Naive B cell (primary cell): ENCODE measurements at places on chromosomes 16 and 17.
A peak's percentile ranks its signal among the peaks of the same experiment; 100 is the strongest.

GRCh38 chr17:68640242-68640989, 39.2 kb upstream of the FAM20A start:
- DNase-seq = no peak

DNA sequence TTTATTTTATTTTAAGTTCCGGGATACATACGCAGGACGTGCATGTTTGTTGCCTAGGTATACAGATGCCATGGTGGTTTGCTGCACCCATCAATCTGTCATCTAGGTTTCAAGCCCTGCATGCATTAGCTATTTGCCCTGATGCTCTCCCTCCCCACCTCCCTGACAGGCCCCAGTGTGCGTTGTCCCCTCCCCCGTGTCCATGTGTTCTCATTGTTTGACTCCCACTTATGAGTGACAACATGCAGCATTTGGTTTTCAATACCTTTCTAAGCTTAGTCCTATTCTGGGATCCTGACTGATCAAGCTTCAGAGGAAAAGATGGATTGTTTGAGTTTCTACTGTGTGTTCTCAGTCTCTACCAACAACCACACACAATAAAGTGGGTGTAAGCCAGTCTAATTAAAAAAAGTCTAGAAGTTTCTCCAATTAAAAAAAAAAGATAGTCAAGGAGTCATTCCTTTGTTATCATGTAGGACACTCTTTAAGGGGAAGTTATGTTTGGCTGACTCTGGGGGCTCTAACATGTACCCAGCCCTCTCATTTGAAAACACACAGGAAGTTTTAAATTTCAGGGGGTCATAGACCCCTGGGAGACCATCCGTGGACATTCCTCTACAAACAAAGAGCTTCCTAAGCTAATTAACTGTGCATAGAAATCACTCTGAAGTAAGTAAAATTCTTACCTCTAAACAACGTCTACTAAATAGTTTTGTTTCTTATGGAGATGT, 66.3 kb upstream of the ADAMTS18 start:
- no peak for DNase-seq

DNA sequence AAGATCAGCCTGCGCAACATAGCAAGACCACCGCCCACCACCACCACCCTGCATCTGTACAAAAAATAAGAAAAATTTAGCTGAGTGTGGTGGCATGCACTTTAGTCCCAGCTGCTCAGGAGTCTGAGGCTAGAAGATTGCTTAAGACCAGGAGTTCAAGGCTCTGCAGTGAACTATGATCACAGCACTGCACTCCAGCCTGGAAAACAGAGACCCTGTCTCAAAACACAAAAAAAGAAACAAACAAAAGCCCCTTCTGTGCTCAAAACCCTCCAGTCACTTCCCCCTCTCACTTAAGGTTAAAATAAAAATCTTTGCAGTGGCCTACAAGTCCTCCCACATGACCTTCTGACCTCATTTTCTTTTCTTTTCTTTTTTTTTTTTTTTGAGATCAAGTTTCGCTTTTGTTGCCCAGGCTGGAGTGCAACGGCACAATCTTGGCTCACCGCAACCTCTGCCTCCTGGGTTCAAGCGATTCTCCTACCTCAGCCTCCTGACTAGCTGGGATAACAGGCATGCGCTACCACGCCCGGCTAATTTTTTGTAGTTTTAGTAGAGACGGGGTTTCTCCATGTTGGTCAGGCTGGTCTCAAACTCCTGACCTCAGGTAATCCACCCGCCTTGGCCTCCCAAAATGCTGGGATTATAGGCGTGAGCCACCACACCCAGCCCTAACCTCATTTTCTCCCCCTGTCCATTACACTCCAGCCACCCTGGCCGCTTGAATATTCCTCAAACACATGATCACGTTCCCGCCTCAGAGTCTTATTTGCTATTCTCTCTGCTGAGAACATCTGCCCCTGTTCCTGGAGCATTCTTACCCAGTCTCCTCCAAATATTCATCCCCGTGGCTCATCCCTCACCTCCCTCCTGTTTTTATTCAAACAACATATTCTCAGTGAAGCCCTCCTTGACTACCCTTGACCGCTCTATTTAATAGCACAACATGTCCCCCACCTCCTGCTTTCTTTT, 126.6 kb upstream of the MED13 start:
- no peak for DNase-seq

GRCh38 chr16:79816081-79816497, 215.6 kb upstream of the MAF start:
- DNase-seq = no peak

- no peak for DNase-seq
These were observed 399.2 kb downstream of the CNTNAP4 start for GRCh38 chr16:76676356-76676755.

GRCh38 chr17:6187836-6188235, 117.7 kb downstream of the WSCD1 start:
- DNase-seq = no peak

GRCh38 chr17:20896153-20896649, 146.6 kb downstream of the USP22 start:
- peak; percentile 21 for DNase-seq

- DNase-seq = no peak
These were observed 327.7 kb upstream of the CDH11 start for GRCh38 chr16:65449526-65449925.

DNA sequence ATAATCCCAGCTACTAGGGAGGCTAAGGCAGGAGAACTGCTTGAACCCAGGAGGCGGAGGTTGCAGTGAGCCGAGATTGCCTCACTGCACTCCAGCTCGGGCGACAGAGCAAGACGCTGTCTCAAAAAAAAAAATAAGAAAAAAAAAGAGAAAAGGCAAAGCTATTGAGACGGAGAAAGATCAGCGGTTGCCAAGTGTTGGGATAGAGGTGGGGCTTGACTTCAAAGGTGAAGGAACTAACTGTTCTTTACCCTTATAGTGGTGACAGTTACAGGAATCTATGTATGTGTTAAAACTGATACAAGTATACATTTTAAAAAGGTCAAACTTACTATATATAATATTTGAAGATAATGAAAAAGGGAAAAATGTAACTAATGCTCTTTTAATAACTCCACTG, 22.5 kb downstream of the AKAP10 start:
- no peak for DNase-seq

DNA sequence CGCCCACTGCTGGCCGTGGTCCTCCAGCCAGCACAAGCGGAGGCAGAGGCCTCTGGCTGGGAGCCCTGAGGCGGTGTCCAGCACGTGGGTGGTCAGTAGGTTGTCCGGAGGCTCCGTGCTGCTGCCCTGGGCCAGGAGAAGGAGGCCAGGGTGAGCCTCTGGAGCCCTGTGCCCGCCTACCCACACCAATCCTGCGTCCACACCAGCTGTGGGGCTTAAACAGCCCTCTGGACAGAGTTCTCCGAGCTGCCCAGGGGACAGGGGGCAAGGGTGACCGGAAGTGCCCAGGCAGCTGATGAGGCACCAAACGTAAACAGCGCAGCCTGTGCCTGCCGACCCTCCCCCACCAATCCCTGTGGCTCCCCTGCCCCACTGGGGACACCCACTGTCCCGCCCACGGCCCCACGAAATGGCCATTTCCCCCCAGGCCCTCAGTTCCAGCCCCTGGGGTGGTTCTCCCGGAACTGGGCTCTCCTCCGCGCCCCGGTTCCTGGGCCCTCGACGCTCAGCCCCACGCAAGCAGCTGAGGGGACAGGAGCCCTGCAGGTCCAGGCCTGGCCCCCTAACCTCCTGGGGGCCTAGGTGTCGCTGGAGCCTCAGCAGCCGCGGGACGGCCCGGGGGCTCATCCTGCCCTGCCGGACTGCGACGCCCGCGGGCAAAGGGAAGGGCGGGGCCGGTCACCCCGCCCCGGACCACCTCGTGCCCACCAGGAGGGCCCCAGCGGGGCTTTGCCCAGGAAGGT, 27.9 kb upstream of the DBNDD1 start:
- no peak for DNase-seq

- DNase-seq = no peak
These were observed 743 bp downstream of the ZNF624 start for GRCh38 chr17:16652847-16653366.

DNA sequence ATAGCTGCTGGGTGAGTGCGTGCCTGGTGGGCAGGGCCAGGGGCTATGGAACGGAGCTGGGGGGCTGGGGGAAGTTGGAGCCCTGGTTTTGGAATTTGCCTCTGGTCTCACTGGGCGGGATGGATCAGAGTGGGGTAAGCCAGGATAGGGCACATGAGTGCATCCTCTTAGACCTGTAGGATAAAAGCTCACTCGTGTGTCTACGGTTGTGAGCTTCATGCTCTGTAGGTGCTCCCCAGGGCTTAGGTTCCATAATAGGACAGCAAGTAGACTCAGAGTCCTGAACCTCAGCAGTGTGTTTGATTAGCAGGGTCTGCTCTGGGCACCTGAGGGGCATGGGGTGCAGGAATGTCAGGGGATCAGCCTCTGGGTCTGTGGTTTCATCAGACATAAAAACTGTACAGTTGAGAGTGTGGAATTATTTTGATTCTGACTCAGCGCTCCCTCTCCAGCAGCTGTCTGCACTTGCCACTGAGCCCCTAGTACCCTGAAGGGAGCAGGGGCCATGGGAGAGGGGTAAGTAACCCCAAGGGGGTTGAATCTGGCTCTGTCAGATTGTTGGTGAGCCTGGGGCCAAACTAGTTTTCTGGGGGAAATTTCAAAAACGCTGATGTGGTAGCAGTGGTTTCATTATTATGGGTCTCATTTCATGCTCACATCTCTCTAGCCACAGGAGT, 84.2 kb upstream of the LGALS9 start:
- no peak for DNase-seq

GRCh38 chr16:59540621-59541020, 806.5 kb upstream of the GOT2 start:
- no peak for DNase-seq

DNA sequence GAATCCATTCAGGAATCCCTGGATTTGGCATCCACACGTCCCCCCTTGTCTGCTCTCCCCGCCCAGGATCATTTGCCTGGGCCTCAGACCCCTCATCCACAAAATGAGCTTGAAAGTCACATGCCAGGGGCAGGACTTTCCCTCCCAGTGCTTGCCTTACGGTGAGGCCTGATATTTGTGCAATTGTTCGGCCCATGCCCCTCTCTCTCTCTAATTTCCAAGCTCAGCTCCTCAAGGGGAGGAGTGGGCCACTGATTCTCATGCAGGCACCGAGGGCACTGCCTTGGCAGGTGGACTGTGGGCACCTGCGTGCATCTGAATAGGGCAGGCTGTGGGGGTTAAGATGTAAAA, 267.2 kb upstream of the FOXF1 start:
- no peak for DNase-seq

DNA sequence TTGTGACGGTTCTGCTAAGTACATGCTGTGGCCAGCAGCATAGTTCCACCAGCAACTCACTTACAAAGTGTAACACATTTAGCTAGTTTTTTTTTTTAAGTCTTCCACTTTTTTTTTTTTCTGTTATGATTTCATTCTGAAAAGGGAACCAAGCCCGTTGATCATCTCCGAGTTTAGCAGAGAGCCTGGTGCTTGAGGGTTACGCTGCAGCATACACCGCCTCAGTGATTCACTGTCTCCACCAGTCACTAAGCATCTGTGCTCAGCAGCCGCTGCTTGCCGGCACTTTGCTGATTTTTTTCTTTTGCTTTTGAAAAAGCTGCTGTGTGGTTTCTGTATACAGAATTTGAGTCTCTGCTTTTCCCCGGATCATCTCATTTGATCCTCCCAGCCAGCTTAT, 194.5 kb upstream of the CDH13 start:
- no peak for DNase-seq

DNA sequence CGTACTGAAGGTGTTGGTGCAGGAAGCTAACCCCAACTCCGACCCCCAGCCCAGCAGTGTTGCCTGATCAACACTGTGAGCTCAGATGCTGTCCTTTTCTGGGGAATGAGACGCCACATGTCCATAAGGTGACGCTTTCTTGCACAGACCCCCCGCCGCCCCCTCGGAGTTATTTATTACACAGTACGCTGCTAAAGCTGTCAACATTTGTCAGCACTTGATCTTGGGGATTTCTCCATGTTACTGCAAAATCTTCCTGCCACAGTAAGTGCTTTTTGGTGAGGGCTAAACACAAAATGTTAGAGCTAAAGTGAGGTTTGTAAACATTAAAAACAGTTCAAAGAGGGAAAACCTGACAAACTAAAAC, 15.9 kb downstream of the CMTM3 start:
- no peak for DNase-seq

DNA sequence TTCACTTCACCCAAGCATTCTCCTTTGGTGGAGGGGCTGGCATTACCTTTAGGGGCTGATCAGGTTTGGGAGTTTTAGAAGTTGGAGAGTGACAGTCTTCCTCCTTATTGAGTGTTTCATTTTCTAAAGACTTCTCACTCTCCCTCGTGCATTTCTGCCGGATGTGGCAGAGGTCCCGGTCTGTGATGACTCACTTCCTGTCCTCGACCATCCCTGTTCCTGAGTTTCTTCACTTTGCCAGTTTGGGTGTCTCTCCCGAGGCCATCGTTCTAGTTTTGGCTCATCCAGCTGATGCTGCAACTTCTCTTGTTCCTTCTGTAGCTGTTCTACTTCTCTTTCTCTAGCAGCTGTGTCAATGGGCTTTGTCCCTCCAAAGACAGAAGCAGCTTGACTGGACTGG, 104.3 kb downstream of the PHKB start:
- DNase-seq = no peak

GRCh38 chr17:77442976-77443747, 302.4 kb downstream of the SEC14L1 start:
- no peak for DNase-seq

GRCh38 chr16:2004795-2005517, 4.7 kb downstream of the ZNF598 start:
- no peak for DNase-seq

GRCh38 chr17:60664022-60664421, 13.6 kb upstream of the BCAS3 start:
- no peak for DNase-seq

DNA sequence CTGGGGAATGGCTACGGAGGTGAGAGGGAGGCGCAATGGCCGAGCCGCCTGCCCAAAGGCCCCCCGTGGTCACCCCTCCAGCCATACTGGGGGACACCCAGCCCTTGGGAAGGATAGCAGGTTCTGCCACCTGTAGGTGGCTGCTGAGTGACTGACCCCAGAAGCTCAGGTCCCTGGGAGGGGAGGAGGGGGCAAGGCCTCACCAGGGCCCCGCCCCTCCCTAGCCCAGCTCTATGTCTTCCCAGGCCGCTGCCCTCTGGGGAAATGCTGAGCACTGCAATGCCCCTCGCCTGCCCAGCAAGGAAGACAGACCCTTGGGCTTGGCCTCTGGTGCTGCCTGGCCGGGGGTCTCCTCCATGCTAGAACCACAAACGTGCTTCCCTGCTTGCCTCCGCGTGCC, 11.4 kb upstream of the CLDN9 start:
- DNase-seq = no peak

- DNase-seq = no peak
These were observed 10.1 kb downstream of the THRA start for GRCh38 chr17:40072735-40073346.

- DNase-seq = no peak
These were observed 399.8 kb downstream of the SLC39A11 start for GRCh38 chr17:72692676-72693075.

- no peak for DNase-seq
These were observed 47.3 kb downstream of the BRIP1 start for GRCh38 chr17:61815863-61816503.

GRCh38 chr16:23342083-23342640, 40.1 kb downstream of the SCNN1B start:
- DNase-seq = no peak

- no peak for DNase-seq
These were observed 30.6 kb upstream of the TNRC6C start for GRCh38 chr17:77927777-77928518.

- no peak for DNase-seq
These were observed 821.4 kb upstream of the CA10 start for GRCh38 chr17:52979921-52980320.

GRCh38 chr17:57949649-57950048, 5.6 kb downstream of the CUEDC1 start:
- DNase-seq = no peak
